Stimulated activated CD4-positive, alpha-beta T cell treated with anti-CD3 and anti-CD28 coated beads, TNF-alpha, amount 100 ng/mL, for 4 hours (primary cell): ENCODE measurements at places on chromosomes 6 and 20.
A peak's percentile ranks its signal among the peaks of the same experiment; 100 is the strongest.

DNA sequence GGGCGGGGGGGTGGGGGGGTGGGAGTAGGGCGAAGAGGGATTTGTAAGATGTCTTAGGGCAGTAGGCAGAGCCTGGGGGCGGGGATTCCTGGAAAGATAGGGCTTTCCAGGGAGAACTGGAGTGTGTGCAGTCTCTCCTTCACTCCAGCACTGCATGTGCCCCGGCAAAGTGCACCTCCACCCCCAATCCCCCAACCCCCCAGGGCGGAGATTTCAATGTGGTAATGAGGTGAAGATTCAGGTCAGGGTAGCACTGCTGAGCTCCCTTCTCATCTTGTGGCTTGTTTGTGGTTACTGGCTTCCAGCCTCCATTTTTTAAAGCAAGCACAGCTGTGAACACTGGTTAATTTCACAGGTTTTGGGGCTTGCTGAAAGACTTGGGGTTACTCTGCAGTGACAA lies 5.9 kb downstream of the TMEM239 start:
- DNase-seq: no peak

DNA sequence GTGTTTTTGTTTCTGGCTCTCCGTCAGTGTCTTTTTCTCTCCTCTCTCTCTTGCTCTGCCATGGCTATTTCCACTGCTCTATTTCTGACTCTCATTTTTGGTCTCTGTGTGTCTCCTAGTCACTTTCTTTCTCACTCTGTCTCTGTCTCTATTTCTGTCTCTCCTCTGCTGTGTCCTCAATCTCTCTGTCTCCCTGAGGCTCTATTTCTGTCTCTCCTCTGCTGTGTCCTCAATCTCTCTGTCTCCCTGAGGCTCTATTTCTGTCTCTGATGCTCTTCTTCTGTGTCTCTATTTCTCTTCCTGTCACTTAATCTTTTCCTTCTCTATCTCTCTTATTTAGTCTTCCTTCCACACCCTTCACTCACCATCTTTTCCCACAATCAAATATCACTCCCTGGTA lies 8.4 kb downstream of the PRSS16 start:
- DNase-seq: no peak

DNA sequence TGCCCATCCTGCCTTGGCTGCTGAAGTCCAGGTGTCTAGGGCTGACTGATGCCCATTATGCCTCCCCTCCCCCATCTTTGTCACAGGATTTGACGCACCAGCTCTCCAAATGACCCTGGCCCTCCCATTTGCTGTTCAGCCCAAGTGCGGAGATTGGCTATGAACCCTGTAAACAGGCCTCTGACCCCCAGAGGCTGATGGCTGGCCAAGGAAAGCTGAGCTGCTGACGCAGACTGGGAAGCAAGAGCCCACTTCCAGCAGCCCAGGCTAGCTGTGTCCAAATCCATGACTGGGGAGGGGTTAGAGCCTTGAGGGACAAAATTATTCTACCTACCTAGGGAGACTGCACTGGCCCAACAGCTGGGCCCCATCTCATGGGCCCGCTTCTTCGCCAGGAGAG lies 797 bp upstream of the GNRH2 start:
- DNase-seq: no peak

DNA sequence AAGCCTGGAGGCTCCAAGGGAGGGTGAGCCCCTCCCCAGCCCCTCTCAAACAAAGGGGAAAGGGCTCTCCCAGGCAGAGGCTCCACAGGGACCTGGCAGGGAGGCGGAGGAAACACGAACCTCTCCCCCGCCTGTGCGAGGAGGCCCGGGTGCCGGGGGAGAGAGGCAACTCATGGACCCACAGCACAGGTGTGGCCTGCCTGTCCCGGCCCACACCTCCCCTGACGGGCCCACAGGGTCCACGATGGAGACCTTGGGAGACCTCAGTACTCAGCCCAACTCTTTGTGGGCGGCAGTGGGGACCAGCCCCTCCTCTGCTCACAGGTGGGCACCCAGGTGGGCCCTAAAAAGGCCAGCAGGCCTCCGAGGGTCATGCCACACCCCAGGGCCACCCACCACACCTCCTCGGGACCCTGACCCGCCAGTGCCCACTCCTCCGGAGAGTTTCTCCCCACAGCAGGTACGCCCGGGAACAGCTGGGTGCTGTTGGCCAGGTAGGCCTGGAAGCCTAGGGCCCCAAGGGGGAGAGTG lies 12.2 kb downstream of the LAMA5 start:
- DNase-seq: no peak

DNA sequence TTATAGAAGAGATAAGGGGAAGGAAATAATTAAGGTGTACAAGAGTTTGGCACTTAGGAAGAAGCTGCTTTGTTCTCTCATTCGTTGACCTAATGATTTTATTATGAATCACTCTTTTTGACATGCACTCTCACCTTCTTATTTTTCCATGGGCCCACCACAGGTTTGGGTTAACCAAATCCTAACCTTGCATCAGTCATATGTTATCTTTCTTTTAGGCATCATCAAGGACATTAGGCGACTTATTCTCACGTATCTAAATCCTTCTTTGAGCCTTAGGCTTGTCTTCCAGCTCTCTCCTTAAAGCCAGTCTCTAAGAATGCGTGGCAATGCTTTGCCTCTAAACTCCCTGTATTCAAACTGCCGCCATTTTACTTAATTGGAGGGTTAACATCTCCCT lies 58.3 kb downstream of the TNFRSF21 start:
- no peak for DNase-seq

GRCh38 chr6:161254464-161255253 lies 19.2 kb downstream of the AGPAT4 start:
- no peak for DNase-seq

GRCh38 chr6:124389127-124389526 lies 573.1 kb upstream of the RNF217 start:
- DNase-seq: no peak

GRCh38 chr6:7909323-7910276 lies 988 bp downstream of the TXNDC5 start:
- DNase-seq: peak; percentile 41

DNA sequence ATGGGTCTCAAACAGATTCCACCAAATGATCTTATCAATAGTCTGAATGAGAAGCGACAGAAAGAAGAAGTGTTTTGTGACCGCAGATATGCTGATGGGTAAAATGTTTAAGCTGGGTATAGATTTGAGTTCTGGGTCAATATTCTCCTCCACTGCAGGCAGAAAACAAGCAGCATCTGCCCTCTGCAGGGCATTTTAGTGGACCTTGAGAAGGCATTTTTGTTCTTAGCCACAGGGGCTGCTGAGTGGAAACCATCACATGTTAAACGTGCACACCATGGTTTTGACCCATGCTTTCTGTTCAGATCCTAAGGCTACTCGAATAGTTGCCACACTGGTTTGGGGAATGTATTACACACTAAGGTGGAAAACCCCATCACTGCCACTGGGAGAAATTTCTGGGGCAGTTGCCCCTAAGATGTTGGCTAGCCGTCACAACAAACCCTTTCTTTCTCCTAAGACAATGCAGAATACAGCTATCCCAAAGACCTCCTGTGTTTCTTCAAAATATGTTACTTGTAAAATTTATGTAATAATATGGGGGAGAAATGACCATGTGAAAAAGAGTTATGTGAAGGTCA lies 5.5 kb downstream of the POU3F2 start:
- no peak for DNase-seq

GRCh38 chr6:169183233-169183632 lies 70.4 kb downstream of the THBS2 start:
- DNase-seq: no peak

- DNase-seq: no peak
Measured at GRCh38 chr20:1402149-1402548, 9.3 kb upstream of the FKBP1A start.

- DNase-seq: no peak
Measured at GRCh38 chr6:162705736-162706135, 21.8 kb downstream of the PRKN start.

- DNase-seq: no peak
Measured at GRCh38 chr6:22972771-22973170, 403.4 kb downstream of the HDGFL1 start.

DNA sequence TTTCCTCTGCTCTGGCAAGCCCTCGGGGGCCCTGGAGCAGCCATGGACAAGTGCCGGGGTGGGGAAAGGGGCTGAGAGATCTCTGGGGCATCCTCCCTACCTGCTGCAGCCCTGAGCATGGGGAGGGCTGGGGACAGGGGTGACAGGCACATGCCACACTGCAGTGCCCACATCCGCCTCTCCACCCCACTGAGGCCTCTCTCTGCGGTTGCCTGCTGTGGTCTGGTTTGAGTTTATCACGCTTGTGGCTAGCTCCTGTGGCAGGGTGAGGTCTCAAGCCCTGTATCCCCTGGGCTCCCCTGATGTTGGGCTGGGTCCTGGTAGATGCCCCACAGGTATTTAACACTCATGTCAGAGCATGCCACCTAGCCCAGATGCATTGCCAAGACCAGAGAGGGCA lies 52.9 kb upstream of the MLN start:
- no peak for DNase-seq

- no peak for DNase-seq
Measured at GRCh38 chr6:118509009-118509617, 39.0 kb upstream of the PLN start.

- no peak for DNase-seq
Measured at GRCh38 chr6:75673884-75674283, 72.2 kb downstream of the SENP6 start.

DNA sequence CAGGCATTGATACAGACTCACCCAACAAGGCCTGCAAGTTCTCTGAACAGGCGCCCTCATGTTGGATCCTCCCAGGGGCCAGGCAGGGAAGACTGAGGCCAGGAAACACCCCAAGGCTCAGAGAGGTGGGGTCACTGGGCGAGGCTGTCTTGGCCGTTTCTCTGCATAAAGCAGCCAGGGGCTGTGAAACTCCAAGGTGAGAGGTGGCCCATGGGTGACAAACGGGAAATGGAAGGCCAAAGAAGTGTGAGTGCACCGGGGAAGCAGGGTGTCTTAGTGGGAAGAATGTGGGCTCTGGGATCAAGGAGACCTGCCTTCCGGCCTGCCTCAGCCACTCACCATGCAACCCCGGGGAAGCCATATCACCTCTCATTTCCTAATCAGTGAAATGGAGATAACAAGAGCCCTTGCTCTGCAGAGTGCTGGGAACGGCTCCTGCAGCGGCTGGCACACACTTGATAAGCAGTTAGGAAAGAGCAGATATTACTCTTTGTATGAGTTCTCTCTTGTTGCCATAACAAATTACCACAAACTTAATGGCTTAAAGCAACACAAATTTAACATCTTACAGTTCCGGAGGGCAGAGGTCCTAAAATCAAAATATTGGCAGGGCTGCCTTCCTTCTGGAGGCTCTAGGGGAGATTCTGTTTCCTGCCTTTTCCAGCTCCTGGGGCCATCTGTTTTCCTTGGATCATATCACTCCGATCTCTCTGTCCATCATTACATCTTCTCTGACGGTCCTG lies 168.6 kb downstream of the NFATC2 start:
- no peak for DNase-seq

GRCh38 chr20:723756-724155 lies 44.5 kb downstream of the SLC52A3 start:
- no peak for DNase-seq

DNA sequence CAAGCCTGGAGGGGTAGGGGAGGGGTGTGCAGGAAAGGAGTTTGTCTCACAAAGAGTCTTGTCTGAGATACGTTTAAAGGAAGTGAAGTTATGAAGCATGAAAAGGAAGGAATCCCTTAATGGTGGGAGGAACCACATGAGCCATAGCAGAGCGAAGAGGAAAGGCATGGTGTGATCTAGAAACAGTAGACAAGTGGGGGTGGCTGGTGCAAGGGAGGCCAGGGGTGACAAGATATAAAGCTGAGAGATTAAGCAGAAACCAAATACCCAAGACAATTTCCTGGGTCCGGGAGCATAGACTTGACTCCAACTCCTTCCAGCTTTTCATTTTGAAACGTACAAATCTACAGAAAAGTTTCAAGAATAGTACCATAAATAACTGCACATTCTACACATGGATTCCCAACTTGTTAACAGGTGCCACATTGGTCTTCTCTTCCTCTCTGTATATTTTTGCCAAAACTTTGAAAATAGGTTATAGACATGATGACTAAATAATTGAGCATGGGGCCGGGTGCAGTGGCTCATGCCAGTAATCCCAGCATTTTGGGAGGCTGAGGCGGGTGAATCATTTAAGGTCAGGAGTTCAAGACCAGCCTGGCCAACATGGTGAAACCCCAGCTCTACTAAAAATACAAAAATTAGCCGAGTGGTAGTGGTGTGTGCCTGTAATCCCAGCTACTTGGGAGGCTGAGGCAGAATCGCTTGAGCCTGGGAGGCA lies 211.6 kb downstream of the SLC24A3 start:
- DNase-seq: no peak

GRCh38 chr6:114284281-114284680 lies 58.5 kb downstream of the HS3ST5 start:
- DNase-seq: no peak

DNA sequence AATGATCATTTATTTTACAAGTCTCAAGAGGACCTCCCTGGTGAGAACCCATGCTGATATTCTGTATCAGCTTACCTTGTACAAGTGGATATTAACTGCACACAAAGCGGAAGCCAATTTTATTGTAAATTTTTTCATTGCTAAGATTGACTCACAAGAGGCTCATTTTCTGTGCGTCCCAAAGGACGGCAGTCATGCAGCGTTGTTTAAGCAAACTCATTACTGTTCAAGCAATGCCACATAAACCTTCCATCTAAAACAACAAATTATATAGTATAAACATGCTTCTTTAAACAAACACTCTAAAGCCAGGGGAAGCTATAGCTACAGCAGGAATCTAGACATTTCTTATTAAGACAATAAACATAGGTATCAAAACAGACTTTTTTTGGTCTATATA lies 575.3 kb downstream of the FRK start:
- no peak for DNase-seq

DNA sequence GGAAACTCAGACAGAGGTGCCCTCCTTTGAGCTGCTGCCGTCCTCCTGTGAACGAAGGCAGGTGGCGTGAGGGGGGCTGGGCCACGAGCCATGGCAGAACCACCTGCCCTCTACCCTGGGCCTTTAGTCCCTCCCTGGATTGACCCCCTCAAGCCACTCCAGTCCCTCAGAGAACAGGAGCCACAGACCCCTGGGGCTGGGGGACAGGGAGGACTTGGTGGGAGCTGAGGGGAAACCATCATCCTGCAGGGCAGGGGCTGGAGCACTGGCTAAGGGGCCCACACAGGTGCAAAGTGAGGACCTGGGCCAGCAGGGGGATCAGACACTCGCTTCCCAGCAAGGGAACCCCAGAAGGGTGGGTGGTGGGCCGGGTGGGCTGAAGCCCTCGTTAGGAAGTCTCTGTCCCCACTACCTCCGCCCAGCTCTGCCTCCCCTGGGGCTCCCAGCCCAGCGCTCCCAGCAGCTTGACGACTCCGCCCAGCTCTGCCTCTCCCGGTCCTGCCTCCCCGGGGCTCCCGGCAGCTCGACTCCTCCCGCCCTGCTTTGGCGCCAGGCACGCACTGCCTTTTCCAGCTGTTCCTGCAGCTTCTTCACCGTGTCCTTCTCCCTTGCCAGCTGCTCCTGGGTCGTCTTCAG lies 44.4 kb downstream of the DSTN start:
- no peak for DNase-seq

- DNase-seq: no peak
Measured at GRCh38 chr6:151689499-151690201, 117.8 kb upstream of the ESR1 start.

- DNase-seq: no peak
Measured at GRCh38 chr20:9280666-9281065, 211.8 kb downstream of the PLCB4 start.

GRCh38 chr6:88493717-88494116 lies 327.6 kb upstream of the CNR1 start:
- no peak for DNase-seq
